ENCODE measurements at places on chromosomes 7 and 10. TPM values are rescaled to one million over a fixed set of nuclear protein-coding genes. Genes with fewer than 3 reads are reported as not detected.

OR2A1 gene
- polyA plus RNA-seq = not detected

HOXA1 gene
- polyA plus RNA-seq = not detected

RTKN2 gene
- 1.2 TPM for polyA plus RNA-seq

SPDYE5 gene
- 0.25 TPM for polyA plus RNA-seq

PSD gene
- 1.7 TPM for polyA plus RNA-seq

ADAMTS14 gene
- polyA plus RNA-seq = not detected

EEPD1 gene
- 21.1 TPM for polyA plus RNA-seq

TDRD1 gene
- polyA plus RNA-seq = 3.0 TPM

LIPM gene
- not detected for polyA plus RNA-seq

SPACDR gene
- polyA plus RNA-seq = 0.66 TPM

GPR141 gene
- not detected for polyA plus RNA-seq

ATP6V0A4 gene
- not detected for polyA plus RNA-seq

TWIST1 gene
- not detected for polyA plus RNA-seq

LMOD2 gene
- not detected for polyA plus RNA-seq

AKR1C4 gene
- polyA plus RNA-seq = not detected

SORCS1 gene
- not detected for polyA plus RNA-seq

HABP2 gene
- not detected for polyA plus RNA-seq

TES gene
- polyA plus RNA-seq = 5.1 TPM

AASS gene
- 9.2 TPM for polyA plus RNA-seq

PKD1L1 gene
- polyA plus RNA-seq = not detected

AVPI1 gene
- polyA plus RNA-seq = 5.0 TPM

HMX2 gene
- polyA plus RNA-seq = not detected

LRGUK gene
- 0.24 TPM for polyA plus RNA-seq

MORN4 gene
- 47.9 TPM for polyA plus RNA-seq

NEBL gene
- 10.8 TPM for polyA plus RNA-seq

OPN1SW gene
- 0.97 TPM for polyA plus RNA-seq

IQUB gene
- 0.34 TPM for polyA plus RNA-seq

GOLGA7B gene
- polyA plus RNA-seq = 5.9 TPM

MTG1 gene
- polyA plus RNA-seq = 17.7 TPM

CPA5 gene
- not detected for polyA plus RNA-seq

CALML3 gene
- 0.17 TPM for polyA plus RNA-seq

SPDYE2 gene
- not detected for polyA plus RNA-seq

GRM8 gene
- 12.4 TPM for polyA plus RNA-seq

STEAP1B gene
- 6.0 TPM for polyA plus RNA-seq

SPDYE9 gene
- polyA plus RNA-seq = 1.4 TPM

TRIM24 gene
- polyA plus RNA-seq = 7.8 TPM

HBP1 gene
- 11.4 TPM for polyA plus RNA-seq

DPP6 gene
- polyA plus RNA-seq = 60.8 TPM

CLDN3 gene
- not detected for polyA plus RNA-seq

TRUB1 gene
- polyA plus RNA-seq = 26.0 TPM

EMX2 gene
- polyA plus RNA-seq = not detected

RNF32 gene
- 1.6 TPM for polyA plus RNA-seq

C10orf105 gene
- not detected for polyA plus RNA-seq

CPA4 gene
- polyA plus RNA-seq = not detected

NXPH1 gene
- 4.6 TPM for polyA plus RNA-seq

SLC39A12 gene
- 0.58 TPM for polyA plus RNA-seq

KIF20B gene
- polyA plus RNA-seq = 2.4 TPM

CCDC3 gene
- 1.6 TPM for polyA plus RNA-seq

CAPZA2 gene
- polyA plus RNA-seq = 190 TPM

KMT2E gene
- polyA plus RNA-seq = 62.2 TPM

CYP2C9 gene
- polyA plus RNA-seq = 2.0 TPM

AKR1C3 gene
- polyA plus RNA-seq = 8.9 TPM

TBXAS1 gene
- 2.6 TPM for polyA plus RNA-seq

FANK1 gene
- polyA plus RNA-seq = 4.2 TPM
